ENCODE measurements at places on chromosomes 12 and 14.

DNA sequence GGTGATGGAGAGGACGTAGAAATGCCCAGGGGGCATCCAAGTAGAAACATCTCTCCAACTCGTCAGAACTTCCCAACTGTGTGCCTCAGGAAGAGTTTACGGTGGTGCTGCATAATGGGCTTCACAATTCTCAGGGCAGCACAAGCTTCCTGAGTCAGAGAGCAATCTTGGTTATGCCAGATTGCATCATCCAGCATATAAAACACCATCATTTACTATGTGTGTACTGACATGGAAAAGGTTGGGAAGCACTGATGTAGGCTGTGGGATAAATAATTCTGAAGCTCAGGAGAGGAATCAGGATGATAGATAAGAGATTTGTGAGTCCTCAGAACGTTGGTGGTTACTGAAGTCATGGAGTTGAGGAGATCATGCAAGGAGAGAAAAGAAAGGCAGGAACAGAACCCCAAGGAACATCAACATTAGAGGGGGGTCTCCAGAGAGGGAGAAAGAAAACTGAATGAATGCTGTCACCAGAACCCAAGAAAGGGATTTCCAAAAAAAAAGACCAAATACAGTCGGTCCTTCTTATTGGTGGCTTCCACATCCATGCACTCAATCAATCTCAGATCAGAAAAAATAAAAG, 4.7 kb upstream of the NCKAP5L start:
- DNase-seq = no peak

DNA sequence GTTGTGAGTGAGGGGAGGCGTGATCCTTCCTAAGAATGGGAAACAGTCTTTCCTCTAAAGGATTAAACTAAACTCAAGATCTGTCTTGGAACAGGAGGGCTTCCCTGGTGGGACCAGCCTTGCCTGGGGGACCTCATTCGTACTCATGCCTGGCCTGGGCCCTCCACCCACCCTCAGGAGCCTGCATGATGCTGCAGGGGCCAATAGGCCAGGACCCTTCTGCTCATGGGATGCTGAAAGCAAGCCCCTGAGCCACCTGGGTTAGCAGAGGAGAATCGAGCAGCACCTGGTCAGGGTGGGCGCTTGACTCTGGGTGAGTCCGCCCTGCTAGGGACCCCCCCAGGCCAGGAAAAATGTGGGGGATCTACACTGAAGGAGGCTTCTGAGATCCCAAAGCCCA, 48.3 kb upstream of the FAM181A start:
- DNase-seq = no peak

DNA sequence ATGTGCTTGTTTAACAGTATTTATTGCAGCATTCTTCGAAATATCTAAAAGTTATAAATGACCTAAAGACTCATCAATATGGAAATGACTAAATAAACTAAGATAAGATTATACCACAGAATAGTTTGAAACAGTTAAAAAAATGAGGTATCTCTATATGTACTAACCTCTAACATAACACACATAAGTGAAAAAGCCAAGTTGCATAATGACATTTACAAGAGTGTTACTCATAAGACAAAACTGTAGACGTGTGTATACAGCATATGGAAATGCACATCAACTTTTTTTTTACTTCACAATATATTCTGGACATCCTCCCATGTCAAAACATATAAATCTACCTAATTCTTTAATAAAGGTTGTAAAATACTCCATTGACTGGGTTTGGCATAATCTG, 22.8 kb downstream of the CPM start:
- no peak for DNase-seq

GRCh38 chr12:102232036-102232435, 34.4 kb upstream of the PMCH start:
- DNase-seq = no peak

DNA sequence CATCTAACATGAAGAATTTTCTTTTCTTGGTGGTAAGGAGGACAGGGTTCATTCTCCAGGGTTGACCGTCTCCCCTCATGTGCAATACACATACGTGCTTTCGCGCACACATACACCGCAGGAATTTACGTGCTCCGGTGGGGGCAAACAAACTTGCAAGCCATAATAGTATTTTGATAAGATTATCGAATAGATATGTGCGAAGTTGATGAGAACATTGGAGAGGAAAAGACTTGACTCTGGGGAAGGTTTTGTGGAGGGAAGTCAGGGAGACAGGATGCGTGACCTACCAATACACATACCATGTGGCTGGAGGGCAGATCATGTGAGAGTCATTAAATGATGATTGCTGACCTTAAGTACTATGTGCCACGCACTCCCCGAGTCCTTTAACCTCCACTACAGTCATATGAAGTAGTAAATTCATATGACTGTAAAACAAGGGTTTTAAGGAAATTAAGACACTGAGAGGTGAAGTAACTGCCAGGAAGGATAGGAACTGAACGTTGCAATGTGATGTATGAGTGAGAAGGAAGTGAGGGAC, 921 bp downstream of the RAD51B start:
- DNase-seq = peak; percentile 4

DNA sequence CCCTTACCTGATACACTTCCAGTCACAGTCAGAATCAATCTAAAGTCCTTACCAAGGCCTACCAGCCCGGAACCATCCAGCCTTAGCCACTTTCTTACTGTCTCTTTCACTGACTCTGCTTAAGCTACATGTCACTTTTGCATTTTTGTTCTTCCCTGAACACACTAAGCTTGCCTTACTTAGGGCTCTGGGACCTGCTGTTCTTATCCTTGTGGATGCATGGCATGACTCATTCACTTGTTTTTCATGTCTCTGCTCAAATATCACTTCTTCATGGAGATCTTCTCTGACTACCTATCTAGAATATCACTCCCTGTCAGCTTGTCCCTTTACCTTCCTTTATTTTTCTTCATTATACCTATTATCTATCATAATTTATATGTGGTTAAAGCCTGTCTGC, 65.6 kb upstream of the ZDHHC17 start:
- DNase-seq = no peak

GRCh38 chr14:82366803-82367202, 833.1 kb upstream of the SEL1L start:
- DNase-seq = no peak

GRCh38 chr12:81168445-81168844, 90.6 kb downstream of the ACSS3 start:
- no peak for DNase-seq

GRCh38 chr12:19908830-19909229, 459.5 kb upstream of the PDE3A start:
- DNase-seq = no peak

- DNase-seq = no peak
Measured at GRCh38 chr14:29558516-29558915, 369.1 kb downstream of the PRKD1 start.

- no peak for DNase-seq
Measured at GRCh38 chr14:72664651-72665050, 229.2 kb downstream of the DPF3 start.

Data from NCI-H510A (cell line).